ENCODE measurements at places on chromosomes 4 and X.

DNA sequence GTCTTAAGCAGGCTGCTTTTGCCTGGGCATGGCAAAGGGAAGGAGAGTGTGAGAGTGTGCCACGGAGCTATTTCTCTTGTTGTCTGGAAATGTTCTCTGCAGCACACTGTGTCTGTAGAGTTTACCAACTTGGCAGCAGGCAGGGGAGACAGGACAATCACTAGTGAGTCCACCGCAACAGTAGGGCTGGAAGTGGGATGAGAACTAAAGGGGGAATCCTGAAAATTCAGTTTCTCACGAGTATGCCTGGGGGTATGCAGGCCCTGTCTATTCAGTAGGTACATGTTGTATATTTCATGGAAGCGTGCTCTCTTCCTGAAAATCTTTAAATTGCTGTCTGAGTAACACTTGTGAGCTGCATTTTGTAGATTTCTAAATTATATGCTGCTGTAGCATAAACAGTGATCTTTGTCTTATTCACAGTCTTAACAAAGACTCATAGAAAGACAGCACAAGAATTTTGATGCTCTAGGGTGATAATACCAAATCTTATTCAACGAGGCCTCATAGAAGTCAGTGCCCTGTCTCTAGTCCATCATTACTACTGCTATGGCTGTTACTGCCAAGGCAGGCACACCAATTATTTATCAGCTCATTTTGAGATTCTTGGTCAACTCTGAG, 200.4 kb upstream of the LEF1 start:
- DNase-seq: no peak

DNA sequence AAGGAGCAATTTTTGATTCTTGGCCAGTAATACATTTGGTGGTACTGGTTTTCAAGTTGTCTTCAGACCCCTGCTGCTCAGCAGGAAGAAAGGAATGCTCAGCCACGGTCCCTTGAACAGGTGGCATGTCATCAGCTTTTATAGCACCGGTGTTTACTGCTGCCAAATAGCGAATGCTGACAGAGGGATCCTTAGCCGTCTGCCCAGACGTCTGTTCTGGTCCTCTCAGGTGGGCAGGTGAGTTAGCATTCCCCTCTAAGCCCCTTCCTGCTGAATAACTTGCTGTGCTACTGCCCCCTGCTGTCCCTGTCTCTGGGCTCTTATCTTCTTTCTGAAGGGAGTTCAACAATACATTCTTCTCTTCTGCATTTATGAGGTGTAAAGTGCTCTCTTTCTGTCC, 28.4 kb downstream of the BOD1L1 start:
- no peak for DNase-seq

GRCh38 chrX:20374450-20374849, 107.7 kb upstream of the RPS6KA3 start:
- no peak for DNase-seq

DNA sequence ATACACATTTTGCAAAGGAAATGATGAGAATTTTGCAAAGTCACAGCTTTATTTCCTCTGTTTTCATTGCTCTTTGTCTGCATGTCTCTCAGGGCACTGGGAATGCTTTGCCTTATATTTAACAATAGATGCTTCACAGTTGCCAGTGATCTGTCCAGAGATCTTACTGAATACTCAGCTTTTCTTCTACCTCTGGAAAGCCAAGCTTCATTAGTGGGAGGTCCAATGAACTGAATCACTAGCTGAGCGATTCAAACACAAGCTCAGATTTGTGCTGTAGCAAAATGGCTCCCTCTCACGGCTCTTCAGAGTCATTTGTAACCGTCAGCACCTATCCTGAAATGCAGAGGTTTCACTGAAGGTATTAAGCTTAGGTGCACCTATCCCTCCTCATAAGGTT, 138.9 kb downstream of the DCLK2 start:
- DNase-seq: no peak

DNA sequence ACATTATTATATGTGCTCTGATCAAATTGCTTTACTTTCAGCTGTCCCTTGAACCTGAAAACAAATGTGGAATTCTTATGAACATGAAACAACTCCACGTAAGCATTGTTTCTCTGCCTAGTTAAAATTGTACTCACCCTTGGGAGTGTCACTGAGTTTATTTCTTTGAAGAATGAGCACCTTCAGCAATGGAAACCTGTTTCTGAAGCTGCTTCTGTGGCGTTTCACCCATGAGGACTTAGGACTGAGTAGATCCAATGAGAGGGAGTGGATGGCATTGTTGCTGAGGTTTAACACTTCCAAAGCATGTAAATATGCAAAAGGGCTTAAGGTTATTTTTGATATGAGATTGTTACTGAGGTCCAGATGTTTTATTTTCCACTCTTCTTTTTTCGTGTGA, 3.2 kb downstream of the LRRC66 start:
- no peak for DNase-seq
